Progenitor cell of endocrine pancreas (in vitro differentiated cells): ENCODE measurements at places on chromosomes 4 and X.

- no peak for DNase-seq
- no peak overlapping the region for H3K27ac ChIP-seq
- H3K27me3 ChIP-seq = no peaks in the 10 kb centered on the region
- no peaks in the 10 kb centered on the region for H3K4me1 ChIP-seq
- H3K4me3 ChIP-seq = no peak overlapping the region
Measured at GRCh38 chrX:50100188-50100587, 100.6 kb downstream of the AKAP4 start.

DNA sequence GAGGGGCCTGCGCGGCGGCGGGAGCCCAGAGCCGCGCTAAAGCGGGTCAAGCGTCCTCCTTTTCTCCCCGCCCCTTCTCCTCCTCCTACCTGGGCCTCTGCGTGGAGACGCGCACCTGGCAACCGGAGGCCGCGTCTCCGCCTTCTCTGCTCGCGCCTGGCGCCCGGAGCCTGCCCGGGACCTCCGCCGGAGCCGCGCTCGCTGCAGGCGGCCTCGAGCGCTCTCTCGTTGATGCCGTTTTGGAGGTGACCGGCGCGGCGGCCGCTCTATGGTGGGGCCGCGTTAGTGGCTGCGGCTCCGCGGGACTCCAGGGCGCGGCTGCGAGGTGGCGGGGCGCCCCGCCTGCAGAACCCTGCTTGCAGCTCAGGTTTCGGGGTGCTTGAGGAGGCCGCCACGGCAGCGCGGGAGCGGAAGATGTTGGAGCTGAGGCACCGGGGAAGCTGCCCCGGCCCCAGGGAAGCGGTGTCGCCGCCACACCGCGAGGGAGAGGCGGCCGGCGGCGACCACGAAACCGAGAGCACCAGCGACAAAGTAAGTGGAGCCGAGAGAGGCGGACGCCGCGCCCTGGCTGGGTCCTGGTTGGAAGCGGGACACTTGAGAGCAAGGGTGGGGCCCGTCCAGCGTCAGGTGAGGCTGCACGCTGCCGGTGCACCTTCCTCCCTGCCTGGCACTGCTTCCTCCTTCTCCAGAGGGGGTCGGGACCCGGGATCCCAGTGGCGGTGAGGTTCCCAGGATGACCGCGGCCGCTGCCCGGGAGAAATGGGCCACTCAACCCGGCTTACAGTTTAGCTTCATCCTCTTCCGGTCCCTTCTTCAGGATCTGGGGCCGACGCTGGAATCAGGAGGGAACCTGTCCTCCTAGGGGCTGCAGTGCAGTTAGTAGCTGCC is at the start of gene CDS1:
TSS of gene CDS1 (plus strand) at position 140 of the 888 bp plus-strand sequence. CDS start at position 415, 275 bp downstream.
- H3K27ac ChIP-seq = peak within 1 kb of the TSS; percentile 97
- peak; percentile 44 for DNase-seq
- peaks cover 17% of the 10 kb centered on the region for H3K36me3 ChIP-seq

GRCh38 chr4:102180046-102180445 is 165.2 kb downstream of the SLC39A8 start:
- DNase-seq = no peak
- no peaks in the 10 kb centered on the region for H3K27me3 ChIP-seq

DNA sequence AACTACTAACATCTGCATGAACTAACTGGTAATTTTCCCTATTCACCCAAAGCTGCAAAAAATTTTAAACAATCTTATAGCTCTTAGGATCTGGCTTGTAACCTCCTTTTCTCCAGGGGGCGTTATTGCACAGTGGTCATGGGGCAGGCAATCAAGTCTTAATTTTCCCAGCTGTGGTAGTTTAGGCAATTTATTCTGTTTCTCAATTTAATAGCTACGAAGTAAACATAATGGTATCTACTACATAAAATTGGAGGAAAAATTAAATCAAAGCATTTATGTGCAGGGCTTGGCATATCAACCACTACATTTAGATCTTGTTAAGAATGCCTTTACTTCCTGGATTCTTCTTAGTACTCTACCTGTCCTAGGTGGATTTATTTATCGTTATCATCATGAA is 137.4 kb upstream of the GUCY1A1 start:
- no peaks in the 10 kb centered on the region for H3K36me3 ChIP-seq
- no peaks in the 10 kb centered on the region for H3K27me3 ChIP-seq
- no peak for DNase-seq
- H3K27ac ChIP-seq = no peak overlapping the region
- peaks cover 2% of the 10 kb centered on the region for H3K4me1 ChIP-seq

DNA sequence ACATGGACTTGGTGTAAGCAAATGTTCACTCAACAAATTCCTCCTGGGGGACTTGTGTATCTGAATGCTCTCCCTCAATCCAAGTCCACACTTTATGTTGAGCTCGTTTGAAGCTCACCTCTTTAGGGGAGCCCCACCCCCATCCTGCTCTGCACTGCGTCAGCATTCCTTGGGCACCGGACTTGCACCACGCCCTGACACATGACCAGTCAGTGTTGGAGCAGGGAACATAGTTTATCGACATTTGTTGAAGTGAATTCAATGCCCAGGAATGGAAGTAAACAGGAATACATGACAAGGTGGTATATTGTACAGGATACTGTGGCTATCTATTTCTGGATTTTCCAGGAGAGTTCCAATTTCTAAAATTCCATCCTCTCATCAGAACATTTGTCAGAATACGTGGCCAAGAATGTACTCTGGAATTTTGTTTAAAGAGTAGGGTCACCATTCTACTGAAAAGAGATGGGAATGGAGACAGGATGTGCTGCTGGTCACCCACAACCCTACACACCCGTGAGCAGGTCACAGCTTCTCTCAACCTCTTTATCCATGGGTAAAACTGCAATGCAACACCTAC is 60.0 kb upstream of the LNX1 start:
- no peaks in the 10 kb centered on the region for H3K27me3 ChIP-seq
- peaks cover 19% of the 10 kb centered on the region for H3K4me1 ChIP-seq
- H3K27ac ChIP-seq = no peak overlapping the region
- H3K4me3 ChIP-seq = no peak overlapping the region
- DNase-seq = no peak
- H3K36me3 ChIP-seq = no peaks in the 10 kb centered on the region

DNA sequence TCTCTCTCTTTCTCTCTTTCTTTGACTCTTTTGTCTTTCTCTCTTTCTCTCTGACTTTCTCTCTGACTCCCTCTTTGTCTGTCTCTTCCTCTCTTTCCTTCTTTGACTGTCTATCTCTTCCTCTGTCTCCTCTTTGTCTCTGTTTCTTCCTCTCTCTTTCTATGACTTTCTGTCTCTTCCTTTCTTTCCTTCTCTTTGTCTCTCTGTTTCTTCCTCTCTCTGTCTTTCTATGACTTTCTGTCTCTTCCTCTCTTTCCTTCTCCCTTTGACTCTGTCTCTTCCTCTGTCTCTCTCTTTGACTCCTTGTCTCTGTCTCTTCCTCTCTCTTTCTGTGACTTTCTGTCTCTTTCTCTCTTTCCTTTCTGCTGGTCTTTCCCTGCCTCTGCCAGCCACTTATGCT is 38.7 kb downstream of the HNRNPD start:
- peaks cover 6% of the 10 kb centered on the region for H3K36me3 ChIP-seq
- H3K27me3 ChIP-seq = no peaks in the 10 kb centered on the region
- DNase-seq = no peak
- H3K4me3 ChIP-seq = no peak overlapping the region
- H3K27ac ChIP-seq = no peak overlapping the region

- DNase-seq = no peak
- peaks cover 1% of the 10 kb centered on the region for H3K4me1 ChIP-seq
- no peak overlapping the region for H3K4me3 ChIP-seq
- H3K27me3 ChIP-seq = no peaks in the 10 kb centered on the region
Measured at GRCh38 chr4:112759313-112759712, 122.4 kb downstream of the LARP7 start.

GRCh38 chr4:20724915-20725314 is 24.7 kb downstream of the PACRGL start:
- no peaks in the 10 kb centered on the region for H3K4me1 ChIP-seq
- H3K27ac ChIP-seq = no peak overlapping the region
- H3K36me3 ChIP-seq = peaks cover 41% of the 10 kb centered on the region
- no peaks in the 10 kb centered on the region for H3K27me3 ChIP-seq
- no peak for DNase-seq

DNA sequence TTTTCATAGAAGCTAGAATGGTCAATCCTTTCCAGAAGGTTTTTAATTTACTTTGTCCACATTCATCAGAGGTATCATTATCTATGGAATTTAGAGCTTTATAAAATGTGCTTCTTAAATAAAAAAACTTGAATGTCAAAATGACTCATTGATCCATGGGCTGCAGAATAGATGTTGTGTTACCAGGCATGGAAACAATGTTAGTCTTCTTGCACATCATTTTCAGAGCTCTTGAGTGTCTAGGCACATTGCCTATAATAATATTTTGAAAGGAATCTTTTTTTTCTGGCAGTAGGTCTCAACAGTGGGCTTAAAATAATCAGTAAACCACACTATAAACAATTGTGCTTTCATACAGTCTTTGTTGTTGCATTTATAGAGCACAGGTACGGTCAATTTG is 200.3 kb downstream of the FAT4 start:
- no peak overlapping the region for H3K27ac ChIP-seq
- H3K4me3 ChIP-seq = no peak overlapping the region
- H3K36me3 ChIP-seq = no peaks in the 10 kb centered on the region
- H3K4me1 ChIP-seq = peaks cover 1% of the 10 kb centered on the region
- DNase-seq = no peak

DNA sequence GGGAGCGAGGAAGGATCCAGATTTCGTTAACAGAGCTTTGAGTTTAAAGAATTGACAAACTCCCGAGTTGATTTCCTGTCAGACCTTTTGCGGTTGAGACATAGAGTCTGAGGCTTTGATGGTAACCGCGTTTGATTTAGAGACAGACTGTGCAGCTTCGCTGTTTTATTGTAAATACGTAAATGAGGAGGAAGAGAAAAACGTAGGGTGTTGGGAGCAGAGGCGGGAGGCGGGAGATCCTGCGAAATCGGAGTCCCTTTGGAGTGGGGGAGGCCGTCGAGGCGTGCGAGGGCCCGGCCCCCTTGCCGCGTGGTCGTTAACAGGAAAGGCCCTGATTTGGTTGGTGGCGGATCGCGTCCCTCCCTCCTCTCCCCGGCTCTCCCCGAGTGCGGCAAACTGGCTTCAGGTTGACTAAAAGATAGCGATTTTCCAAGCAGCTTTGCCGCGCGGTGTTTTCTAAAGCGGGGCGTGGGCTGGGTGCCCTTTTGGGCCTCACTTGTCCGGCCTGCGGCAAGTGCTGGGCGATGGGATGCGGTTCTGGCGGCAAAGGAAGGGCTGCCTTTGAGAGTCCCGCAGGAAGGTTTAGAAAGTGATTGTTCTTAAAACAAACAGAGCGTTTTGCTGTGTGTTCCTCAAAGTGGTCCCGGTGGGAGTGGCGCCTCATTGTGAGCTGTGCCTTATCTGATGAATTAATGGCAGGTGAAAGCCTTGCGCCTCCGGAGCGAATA is 857 bp downstream of the SCML1 start:
- no peak for DNase-seq
- peaks cover 32% of the 10 kb centered on the region for H3K4me1 ChIP-seq
- peaks cover 8% of the 10 kb centered on the region for H3K27me3 ChIP-seq
- peak overlapping the region; percentile 91 for H3K27ac ChIP-seq

GRCh38 chr4:30875658-30876269 is 155.6 kb downstream of the PCDH7 start:
- no peaks in the 10 kb centered on the region for H3K36me3 ChIP-seq
- peaks cover under 1% of the 10 kb centered on the region for H3K4me1 ChIP-seq
- peak overlapping the region; percentile 27 for H3K27ac ChIP-seq
- no peak for DNase-seq
- H3K4me3 ChIP-seq = no peak overlapping the region

DNA sequence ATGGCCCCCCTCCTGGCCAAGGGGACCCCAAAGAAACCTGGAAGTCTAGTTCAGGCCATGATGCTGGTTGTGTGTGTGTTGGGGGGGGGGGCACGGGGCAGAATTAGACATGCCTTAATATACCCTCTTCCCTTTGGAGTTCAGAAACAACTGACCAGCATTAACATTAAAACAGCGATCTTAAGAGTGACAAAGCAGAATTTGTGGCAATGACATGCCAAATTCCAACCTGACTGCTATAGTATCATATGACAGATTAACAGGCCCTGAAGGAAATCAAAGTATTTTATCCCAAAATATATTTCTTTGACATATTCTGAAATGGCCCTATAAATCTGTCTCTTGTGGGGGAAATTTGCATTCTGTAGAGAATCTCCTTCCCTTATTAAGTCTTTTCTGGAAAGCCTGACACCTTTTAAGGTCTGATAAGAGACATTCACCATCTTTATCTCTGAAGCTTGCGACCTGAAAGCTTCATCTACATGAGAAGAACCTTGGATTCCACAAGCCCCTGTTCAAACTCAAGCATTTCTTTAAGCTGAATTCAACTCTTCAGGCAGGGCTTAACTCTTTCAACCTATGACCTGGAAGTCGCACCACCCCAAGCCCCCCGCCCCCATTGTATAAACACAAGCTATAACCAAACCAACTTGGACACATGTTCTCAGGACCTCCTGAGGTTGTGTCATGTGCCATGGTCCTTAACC is 40.2 kb downstream of the ABCB7 start:
- DNase-seq = no peak
- peaks cover 2% of the 10 kb centered on the region for H3K4me1 ChIP-seq
- peaks cover 6% of the 10 kb centered on the region for H3K36me3 ChIP-seq
- no peaks in the 10 kb centered on the region for H3K27me3 ChIP-seq

GRCh38 chr4:180084561-180084960 is 2158.6 kb upstream of the TENM3 start:
- peaks cover 20% of the 10 kb centered on the region for H3K4me1 ChIP-seq
- H3K4me3 ChIP-seq = no peak overlapping the region
- H3K27me3 ChIP-seq = peaks cover 5% of the 10 kb centered on the region
- H3K27ac ChIP-seq = no peak overlapping the region
- peaks cover 3% of the 10 kb centered on the region for H3K36me3 ChIP-seq

DNA sequence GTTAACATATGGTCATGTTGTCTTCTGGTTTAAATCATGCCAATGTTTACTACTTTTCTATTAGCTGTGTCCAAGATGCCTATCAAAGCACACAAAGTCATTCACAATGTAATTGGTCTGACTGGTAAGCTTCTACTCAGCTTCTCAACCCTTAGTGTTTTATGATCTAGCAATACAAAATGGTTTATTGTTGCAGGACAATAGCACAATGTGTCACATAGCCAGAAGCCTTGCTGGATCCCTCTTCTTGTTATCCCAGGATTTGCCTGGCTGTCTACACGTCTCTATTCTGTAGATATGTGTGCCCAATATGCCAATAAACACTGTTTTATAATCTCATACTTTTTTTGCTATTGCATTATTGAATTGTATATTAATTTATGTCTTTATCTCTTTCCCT is 1111.0 kb upstream of the AGA start:
- H3K27me3 ChIP-seq = no peaks in the 10 kb centered on the region
- no peak for DNase-seq
- no peak overlapping the region for H3K4me3 ChIP-seq
- peaks cover 17% of the 10 kb centered on the region for H3K4me1 ChIP-seq
- H3K27ac ChIP-seq = no peak overlapping the region
- no peaks in the 10 kb centered on the region for H3K36me3 ChIP-seq

DNA sequence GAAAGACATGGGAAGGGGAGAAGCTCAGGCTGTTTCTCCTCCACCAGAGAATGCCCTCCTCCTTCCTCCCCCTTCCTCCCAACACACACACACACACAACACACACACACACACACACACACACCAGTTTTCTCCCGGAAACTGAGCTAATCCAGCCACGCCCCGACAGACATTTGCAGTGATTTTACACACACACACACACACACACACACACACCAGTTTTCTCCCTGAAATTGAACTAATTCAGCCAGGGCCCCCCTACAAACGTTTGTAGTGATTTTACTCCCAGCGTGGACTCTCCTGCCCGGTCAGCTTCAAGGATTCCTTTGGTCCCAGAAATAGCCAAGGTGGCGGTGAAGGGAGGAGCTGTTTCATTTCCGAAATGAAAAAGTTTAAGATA is 32.9 kb upstream of the STX18 start:
- peaks cover 12% of the 10 kb centered on the region for H3K36me3 ChIP-seq
- H3K4me1 ChIP-seq = peaks cover 5% of the 10 kb centered on the region
- DNase-seq = no peak
- H3K27ac ChIP-seq = peak overlapping the region; percentile 96
- peak overlapping the region; percentile 78 for H3K4me3 ChIP-seq
